ENCODE measurements at places on chromosomes 5 and 9.

- DNase-seq: no peak
These were observed 1.0 kb downstream of the PHPT1 start for GRCh38 chr9:136849960-136850865.

GRCh38 chr9:120913647-120914264, 12.8 kb downstream of the TRAF1 start:
- no peak for DNase-seq

GRCh38 chr5:76521240-76521758, 101.9 kb downstream of the F2RL2 start:
- DNase-seq: no peak

DNA sequence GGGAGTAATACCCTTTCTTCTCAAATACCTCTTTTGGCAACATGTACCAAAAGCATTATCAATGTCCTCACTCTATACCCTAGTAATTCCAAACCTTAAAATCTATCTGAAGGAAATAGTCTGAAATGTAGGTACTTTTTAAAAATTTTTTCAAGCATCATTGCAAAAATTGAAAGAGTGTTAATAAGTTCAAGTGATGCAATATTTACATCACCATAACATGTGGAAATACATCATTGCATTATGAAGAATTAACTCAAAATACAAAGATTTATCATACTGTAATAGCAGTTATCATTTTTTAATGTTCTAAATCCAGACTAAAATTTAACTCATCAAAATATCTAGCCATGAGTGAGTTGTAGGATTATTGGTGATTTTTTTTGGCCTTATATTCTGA, 123.1 kb downstream of the DENND1A start:
- DNase-seq: no peak

DNA sequence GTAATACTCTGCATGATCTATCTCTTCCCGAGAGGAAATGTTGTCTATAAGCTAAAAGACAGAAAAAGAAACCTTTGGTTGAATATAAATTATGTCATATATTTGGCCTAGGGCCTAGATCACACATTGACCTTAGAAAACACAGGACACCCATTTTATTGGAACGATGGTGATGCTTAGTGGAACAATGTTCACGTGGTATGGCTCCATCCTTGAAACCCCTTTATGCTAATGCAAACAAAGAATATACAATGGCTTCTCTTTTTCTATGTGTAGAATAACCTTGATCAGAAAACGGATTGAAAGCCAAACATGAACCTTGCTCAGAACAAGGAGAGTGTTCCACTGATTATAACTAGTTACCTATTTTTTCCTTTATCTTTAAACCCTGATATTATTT, 24.5 kb downstream of the MRPS27 start:
- DNase-seq: no peak

- no peak for DNase-seq
These were observed 59.5 kb downstream of the CDC42SE2 start for GRCh38 chr5:131323378-131323777.

GRCh38 chr5:1251678-1252580, 26.7 kb downstream of the SLC6A18 start:
- DNase-seq: no peak

GRCh38 chr5:164341056-164341619, 835.7 kb downstream of the MAT2B start:
- no peak for DNase-seq

DNA sequence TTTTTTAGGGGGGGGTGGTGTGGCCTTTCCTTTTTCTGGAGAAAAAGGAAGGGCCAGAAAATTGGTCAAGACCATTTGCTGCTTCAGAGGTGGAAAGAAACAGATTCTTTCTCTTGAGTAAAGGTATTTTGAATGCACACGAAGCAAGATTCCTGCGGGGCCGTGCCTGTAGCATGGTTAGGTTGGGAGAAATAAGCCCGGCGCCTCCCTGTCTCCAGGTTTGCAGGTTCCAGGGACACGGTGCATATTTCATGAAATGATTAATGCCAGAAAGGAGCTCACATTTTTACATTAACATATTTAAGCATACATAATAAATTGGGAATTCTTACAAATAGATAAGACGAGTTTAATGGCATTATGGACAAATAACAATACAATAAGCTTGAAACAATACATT, 409.5 kb upstream of the IRX1 start:
- DNase-seq: no peak

GRCh38 chr5:97046270-97046982, 96.0 kb downstream of the LIX1 start:
- DNase-seq: no peak

DNA sequence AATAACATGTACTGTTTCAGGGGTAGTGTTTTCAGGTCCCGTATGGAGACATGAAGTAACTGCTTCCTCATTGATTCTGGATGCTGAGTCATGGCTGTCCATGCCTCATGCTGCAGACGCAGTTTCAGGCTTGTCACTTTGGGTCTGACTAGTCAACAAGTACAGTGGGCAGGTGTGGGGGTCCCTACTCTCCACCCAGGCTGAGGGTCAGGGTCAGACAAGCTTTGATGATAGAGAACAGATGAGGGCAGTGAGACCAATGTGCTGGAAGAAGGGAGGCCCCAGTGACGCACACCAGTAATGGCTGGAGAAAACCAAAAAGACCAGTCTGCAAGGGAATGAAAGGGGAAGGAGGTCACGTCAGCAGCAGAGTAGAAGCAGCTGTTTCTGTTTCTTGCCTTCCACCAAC, 80.0 kb upstream of the NFIL3 start:
- DNase-seq: no peak

GRCh38 chr5:115755675-115756074, 60.8 kb downstream of the CDO1 start:
- DNase-seq: no peak

GRCh38 chr5:156363861-156364260, 36.9 kb downstream of the SGCD start:
- DNase-seq: no peak

DNA sequence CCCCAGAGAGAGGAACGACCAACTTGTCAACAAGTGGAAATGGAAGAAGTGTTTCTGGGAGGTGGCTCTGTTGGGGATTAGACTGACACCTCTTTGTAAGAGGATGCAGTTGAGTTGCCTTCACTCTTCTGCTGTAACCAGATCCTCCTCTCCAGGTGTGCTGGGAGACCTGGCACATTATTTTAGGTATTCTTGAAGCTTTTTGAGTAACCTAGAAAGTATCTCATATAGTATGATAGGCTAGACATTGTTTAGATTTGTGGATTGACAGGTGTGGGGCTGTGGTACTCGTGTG, 21.6 kb downstream of the SNX30 start:
- no peak for DNase-seq

DNA sequence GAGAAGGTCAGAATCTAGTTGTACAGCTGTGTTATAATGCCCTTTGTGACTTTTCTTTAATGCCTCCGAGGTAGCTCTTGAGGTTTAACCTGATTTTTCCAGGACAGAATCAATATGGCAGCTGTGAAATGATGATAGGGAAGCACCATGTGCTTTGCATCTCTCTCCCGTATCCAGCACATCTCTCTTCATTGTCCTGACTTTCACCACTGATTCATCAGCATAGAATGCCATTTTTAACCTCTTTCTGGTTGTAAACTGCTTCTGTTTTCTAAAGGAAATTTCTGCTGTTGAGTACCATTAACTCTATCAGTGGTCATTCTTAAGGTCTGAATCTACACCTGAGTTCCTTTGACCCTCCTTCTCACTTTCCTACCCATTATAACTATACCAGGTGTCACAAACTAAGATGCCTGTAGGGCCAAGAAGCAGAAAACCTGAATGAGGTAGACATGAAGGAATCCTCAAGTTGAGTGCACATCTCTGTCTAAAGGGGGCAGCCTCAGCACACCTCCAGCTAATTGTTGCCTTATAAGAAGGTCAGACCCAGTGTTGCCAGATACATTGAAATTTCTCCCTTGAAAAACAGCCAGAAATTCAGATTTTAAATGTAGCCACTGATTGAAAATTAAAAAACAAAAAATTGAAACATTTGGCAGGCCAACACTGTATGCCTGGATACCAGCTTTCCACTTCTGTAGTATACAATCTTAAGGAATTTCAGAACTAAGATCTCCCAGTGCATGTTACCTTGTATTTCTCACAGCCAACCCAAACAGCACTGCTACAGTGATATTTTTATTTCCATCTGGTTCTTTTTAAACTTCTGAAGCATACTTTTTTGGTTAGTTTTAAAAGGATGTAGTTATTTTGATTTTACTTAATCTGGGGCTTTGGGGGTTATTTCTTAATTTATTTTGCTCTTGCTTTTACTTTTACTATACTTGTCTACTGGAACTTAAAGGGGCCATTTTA, 35.8 kb upstream of the TLX3 start:
- no peak for DNase-seq

- DNase-seq: no peak
These were observed 1.2 kb upstream of the F12 start for GRCh38 chr5:177410575-177410974.

DNA sequence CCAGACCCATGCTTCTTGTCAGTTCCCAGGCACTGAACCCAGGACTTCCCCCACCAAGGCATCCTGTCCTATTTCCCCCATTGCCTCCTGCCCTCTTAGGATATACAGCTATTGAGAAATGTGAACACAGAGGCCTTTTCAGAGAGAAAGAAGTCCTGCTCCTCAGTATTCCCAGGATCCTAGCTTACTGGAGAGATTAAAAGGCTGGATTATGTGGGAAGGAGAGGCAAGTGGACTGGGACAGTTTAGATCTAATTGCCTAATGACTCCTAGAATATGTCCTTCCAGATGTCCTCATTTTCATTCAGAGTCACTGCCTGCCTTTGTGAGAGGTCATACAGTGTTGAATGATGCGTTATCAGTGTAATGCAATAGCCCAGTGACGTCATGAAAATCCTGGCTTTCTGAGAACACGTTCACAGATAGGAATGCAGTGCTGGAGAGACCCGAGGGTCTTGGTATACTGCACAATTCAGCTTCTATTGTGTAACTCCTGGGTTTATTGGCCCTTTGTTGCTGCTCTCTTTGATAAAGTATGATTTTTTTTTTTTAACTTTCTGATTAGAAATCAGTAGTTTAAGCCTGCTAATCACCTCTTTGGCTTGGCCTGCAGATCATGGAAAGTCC, 26.2 kb downstream of the WWC1 start:
- DNase-seq: no peak

DNA sequence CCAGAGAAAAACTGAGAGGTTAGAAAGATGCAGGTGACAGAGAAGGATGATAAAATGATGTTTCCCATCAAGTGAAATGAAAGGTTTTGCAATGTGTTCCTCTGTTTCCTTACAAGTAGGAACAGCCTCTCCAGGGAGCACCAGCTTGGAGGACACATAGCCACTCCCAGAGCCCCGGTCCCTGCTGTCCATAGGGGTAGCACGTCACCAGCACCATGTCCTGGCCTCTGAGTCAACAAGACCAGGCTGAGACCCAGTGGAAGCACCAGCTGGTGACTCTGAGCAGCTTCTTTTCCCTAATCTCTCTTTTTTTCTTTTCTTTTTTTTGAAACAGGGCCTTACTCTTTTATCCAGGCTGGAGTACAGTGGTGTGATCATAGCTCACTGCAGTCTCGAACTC, 19.4 kb upstream of the HMCN2 start:
- DNase-seq: no peak

DNA sequence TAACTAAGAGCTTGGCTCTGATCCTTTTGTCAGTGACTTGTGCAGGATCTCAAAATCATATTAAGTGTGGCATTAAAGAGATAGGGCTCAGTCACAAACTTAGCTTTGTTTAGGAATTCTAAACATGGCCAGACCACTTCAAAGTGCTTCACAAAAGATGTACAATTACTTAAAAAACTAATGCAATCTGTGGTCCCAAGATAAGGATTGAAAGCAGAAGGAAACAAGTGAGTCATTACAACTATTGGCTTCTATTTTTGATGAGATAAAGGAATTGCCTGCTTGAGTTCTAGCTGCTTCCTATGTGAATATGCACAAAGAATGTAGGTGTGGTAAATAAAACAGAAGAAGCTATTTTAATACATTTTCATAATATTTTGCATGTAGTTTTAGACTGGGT, 44.9 kb upstream of the SLC12A2 start:
- DNase-seq: no peak

GRCh38 chr9:89884356-89885083, 279.7 kb downstream of the GADD45G start:
- DNase-seq: no peak

GRCh38 chr9:98168941-98169488, 23.4 kb downstream of the CORO2A start:
- DNase-seq: no peak

DNA sequence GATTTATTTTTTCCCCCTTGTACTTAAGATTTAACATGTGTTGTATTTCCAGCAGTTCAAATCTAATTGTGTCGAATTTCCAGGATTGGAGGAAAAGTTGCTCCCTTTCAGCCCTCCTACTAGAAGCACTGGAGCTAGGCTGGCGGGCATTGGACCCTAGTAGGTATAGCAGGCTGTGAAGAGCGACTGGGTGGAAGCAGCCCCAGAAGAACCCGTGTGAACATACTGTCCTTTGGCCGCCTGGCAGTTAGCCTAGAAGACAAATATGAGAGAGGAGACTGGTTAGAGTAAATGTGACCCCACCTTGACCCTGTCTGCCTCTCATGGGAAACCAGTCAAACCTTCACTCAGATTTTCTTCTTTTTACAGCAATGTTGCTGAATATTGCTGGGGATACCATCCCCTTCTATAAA, 13.9 kb downstream of the ALDOB start:
- no peak for DNase-seq

- DNase-seq: no peak
These were observed 145.8 kb upstream of the MEF2C start for GRCh38 chr5:89028595-89029285.

DNA sequence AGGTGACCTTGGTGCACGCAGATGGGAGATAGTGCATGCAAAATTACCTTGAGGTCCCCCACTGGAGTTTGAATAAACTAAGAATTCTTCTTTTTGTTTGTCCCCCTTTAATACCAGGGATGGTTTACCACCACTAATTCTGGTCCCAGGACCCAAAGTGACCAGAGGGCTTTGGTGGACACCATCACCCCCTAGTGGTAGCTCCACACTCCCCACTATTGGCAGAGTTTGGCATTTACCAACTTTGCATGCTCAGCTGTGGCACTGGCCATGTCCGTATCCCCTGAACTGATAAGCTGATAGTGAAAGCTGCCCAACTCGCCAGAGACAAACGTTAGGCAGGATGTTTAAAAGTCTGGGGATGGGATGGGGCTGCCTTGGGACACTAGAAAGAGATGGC, 3.3 kb downstream of the ASTN2 start:
- DNase-seq: no peak

DNA sequence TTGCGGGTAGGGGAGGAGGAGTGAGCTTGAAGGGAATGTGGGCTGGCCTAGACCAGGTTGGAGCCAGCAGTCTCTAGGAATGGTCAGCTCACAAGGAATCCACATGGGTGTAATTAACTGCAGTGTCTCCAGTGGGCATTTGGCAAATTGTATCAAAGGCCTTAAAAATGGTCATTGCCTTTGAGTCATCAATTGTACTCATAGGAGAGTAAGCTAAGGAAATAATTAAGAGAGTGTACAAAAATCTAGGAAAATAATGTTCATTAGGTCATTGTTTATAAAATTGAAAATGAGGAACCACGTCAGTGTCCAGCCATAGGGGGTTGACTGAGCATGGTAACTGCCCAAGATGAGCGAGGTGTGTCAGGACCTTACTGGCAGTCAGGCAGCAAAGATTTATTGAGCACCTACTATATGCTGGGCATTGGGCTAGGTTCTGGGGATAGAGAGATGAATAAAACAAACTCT, 29.8 kb upstream of the RPL26L1 start:
- no peak for DNase-seq

Data from cortex of kidney (tissue), 1 donor.